Endothelial cell of umbilical vein (primary cell): ENCODE measurements at places on chromosomes 7 and 10.

- peak; percentile 33 for DNase-seq
These were observed at the start of gene SH3PXD2A for GRCh38 chr10:103855424-103855823. TSS of gene SH3PXD2A (minus strand) at chr10:103855576. CDS start at chr10:103855266, 310 bp downstream.

DNA sequence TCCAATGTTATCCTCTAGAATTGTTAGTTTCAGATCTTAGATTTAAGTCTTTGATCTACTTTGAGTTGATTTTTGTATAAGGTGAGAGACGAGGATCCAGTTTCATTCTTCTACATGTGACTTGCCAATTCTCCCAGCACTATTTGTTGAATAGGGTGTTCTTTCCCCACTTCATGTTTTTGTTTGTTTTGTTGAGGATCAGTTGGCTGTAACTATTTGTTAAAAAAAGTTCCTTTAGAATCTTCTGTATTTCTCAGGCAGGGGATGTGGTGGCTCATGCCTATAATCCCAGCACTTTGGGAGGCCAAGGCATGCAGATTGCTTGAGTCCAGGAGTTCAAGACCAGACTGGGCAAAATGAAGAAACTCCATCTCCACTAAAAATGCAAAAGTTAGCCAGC, 151.8 kb downstream of the JMJD1C start:
- DNase-seq: no peak

GRCh38 chr7:102823390-102824119, 74.8 kb downstream of the FAM185A start:
- DNase-seq: no peak

- peak; percentile 64 for DNase-seq
These were observed 2.4 kb downstream of the ADCK2 start for GRCh38 chr7:140674899-140675701.

DNA sequence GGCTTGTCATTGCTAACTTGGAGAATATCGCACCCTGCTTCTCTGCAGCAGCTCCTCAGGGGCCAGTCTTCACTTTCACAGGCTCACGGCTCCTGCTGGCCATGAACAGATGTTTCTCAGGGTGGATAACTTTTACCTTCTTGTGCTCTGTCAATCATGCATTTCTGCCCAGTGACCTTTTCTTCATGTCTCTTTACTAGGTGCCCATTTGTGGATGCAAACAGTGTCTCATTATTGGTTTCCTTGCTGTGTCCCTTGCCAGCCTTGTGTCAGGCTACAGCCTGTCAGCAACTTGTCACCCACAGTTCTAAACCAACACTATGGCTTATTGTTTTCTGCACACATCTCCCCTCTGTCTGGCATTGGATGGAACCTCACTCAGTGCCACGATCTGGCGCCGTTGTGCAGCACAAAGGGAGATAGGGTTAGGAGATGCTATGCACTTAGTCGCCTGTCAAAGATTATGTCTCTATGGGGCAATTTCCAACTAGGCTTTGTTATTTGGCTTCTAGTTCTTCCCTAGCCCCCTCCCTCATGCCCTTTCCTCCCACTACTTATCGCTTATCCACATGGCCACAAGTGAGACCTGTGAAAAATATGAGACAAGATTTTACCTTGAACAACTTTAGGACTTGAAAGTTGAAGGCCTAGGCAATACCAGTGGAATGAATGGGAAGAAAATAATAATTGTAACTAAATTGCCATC, 45.7 kb upstream of the NXPH1 start:
- no peak for DNase-seq

- DNase-seq: no peak
These were observed 13.6 kb downstream of the EIF4EBP2 start for GRCh38 chr10:70417568-70417967.

GRCh38 chr10:110919971-110920881, 822 bp downstream of the SHOC2 start:
- peak; percentile 57 for DNase-seq

DNA sequence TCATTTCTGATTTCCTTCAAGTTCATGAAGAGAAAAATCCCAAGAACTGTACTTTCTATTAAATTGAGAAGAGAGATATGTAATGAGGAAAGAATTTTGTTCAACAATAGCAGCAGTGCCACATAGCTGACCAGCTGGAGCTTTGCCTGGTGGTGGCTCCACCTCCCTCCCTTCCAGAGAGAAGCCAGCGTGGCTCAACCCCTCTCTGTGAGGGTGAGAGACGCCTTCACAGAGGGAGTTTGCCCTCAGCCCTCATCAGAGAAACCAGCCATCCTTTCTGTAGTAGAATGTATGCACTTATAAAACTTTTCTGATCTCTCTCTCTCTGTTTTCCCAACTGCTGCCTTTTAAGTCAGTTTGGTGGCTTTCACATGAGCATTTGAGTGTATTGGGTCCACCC, 20.5 kb upstream of the COL1A2 start:
- peak; percentile 92 for DNase-seq

GRCh38 chr7:20444030-20444800, 113.5 kb downstream of the ITGB8 start:
- DNase-seq: no peak

- DNase-seq: peak; percentile 99
These were observed 11.9 kb upstream of the XPNPEP1 start for GRCh38 chr10:109934958-109935793.

- DNase-seq: no peak
These were observed 99.9 kb upstream of the JAZF1 start for GRCh38 chr7:28280516-28280915.

- DNase-seq: no peak
These were observed 327.3 kb downstream of the ADARB2 start for GRCh38 chr10:1410032-1410431.

GRCh38 chr7:36906448-36906847, 182.2 kb upstream of the AOAH start:
- no peak for DNase-seq

DNA sequence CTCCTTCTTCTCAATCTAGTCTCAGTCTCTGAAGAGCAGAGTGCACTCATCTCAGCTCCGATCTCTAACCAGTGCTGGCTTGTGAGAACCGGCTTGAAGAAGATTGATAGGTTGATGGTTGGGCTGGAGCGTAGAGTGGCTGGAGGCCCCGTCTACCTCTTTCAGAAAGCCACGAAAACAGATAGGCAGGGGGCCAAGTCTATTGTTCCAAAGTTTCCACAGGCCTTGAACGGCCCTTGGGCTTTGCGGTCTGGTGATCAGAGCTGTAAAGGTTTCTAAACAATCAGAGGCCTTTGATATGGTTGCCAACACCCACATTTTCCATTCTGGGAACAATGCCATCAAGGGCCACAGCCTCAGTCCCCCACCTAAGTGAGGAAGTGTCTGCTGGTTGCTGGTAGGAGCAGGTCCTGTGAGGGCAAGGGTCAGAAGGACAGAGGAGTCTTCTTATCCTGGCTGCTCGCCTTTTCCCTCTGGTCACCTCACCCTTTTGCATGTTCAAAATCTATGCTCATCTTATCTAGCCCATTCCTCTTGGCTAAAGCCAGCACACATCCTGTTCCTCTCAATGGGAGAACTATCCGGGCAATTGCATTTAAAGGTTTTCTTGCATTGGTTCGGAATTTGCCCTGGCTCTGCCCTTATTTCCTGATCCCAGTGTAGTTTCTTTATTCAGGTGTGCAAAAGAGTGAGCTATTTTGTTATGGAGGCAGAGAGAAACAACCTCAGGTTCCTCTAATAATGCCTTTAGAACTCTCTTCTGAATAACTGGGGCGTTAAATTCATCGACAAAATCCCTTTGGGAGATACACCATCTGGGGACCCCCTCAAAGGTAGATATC, 70.3 kb upstream of the KMT2E start:
- DNase-seq: peak; percentile 100

- DNase-seq: no peak
These were observed 418.1 kb downstream of the GFRA1 start for GRCh38 chr10:115854740-115855435.

DNA sequence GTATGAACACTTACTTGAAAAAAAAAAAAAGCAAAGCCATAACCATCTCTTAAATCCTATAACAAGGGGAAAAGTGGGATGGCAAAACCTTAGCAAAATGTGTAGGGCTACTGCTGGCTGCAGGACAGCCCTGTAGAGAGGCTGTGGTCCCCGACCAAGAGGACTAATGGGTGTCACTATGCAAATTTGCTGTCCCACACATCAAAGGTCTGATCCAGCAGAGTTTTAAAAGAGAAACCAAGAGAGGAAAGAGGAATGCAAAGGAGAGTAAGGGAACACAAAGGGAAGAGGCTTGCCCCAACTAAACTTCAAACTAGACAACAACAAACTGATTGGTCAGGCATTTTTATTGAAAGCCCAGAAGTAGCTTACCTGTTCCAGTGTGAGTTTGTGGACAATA, 3.1 kb upstream of the ZNRF2 start:
- DNase-seq: no peak

- DNase-seq: no peak
These were observed 9.3 kb upstream of the IL2RA start for GRCh38 chr10:6071181-6072175.

- DNase-seq: no peak
These were observed 633.9 kb upstream of the POT1 start for GRCh38 chr7:125563557-125563956.

DNA sequence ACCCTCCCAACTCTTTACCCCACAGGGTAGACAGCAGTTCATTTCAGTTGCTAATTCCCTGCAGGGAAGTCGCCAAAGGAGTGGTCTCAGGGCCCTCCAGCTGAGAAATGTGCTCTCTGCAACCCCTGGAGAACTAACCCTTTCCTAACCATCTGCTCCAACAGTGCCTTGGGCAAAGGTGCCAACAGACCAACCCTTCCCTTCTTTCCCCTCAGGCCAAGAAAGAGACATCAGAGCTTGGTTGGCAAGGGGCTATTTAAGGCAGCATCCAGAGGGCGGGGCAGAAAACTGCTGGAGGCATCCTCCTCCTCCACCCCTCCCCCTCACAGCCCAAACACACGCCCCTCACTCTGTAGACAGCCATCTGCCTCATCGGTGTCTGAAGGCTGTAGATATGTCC, 1.7 kb downstream of the SORBS1 start:
- no peak for DNase-seq

GRCh38 chr10:119103903-119104653, at the start of gene DENND10:
TSS of gene DENND10 (plus strand) at chr10:119104113. CDS start at chr10:119104143, 30 bp downstream.
- peak; percentile 76 for DNase-seq

GRCh38 chr7:50206453-50207250, 97.9 kb upstream of the IKZF1 start:
- no peak for DNase-seq

DNA sequence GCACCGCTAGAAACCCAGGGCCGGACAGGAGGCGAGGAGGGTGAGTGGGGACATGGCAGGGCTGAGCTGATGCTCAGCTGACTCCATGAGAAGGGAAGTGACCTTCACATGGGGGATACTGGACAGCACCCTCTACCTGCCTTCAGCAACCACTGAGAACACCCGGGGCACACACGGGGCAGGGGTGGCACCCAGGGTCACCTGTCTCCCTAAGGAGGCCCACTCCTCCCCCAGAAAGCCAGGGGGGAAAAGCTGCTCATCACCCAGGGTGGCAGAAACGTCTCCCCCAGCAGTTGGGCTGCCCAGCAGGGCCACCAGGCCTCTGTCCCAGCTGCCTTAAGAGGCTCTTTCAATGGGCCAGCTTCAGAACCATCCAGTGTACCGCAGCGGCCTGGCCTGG, 159.7 kb downstream of the RNF216 start:
- DNase-seq: no peak

DNA sequence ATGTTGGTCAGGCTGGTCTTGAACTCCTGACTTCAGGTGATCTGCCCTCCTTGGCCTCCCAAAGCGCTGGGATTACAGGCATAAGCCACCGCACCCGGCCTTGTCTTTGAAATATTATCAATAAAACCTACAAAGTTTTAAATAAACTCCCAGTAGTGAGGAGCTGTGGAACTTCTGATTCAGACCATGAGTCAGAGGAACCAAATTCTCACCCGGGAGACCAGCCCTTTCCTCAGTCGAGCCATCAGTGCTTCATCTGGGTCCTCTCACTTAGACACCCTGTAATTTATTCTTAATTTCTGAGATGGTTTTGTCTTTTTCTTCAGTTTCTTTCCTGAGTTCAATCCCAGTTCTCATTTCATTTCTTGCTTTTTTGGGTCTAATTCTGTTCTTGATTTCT, 68.6 kb downstream of the DYNC2I1 start:
- peak; percentile 17 for DNase-seq

GRCh38 chr7:71303566-71303965, 171.6 kb downstream of the GALNT17 start:
- DNase-seq: no peak

GRCh38 chr10:22341190-22341925, 3.9 kb upstream of the SPAG6 start:
- DNase-seq: peak; percentile 53

GRCh38 chr7:116683786-116684185, 11.8 kb downstream of the MET start:
- DNase-seq: no peak

GRCh38 chr10:119330342-119330741, 123.0 kb downstream of the GRK5 start:
- no peak for DNase-seq

DNA sequence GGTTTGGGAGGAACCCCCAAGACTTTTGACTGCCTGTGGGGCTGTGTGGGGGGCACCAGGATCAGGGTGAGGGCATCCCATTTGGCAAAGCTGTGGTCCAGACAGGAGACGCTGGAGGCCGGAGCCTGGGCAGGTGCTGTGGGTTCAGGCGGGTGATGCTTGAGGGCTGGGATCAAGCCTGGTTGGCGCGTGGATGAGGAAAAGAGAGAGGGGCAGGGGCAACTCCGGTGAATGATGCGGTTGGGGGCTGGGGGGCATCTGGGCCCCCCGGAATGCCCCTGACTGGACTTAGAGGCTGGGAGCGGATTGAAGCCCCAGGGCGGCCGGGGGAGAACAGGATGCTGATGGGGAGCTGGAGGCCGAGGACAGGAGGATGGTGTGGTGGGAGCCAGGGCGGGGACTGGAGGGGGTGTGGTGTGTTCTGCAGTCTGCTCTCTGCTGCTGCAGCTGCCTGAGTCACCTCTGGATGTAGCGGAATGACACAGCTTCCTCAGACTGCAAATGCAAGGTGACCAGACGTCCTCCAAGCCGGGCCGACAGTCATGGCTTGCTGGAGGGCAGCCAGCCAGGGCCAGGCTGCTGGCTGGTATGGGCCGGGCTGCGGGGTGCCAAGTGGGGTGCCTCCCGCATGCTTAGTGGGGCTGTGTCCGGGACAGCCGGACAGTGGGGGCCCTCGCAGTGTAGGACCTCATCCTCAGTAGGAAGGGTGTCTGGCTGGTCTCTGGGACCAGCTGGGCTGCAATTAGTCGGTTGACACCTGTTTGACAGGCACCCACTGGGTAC, 3.2 kb downstream of the MAFK start:
- DNase-seq: peak; percentile 89

- DNase-seq: no peak
These were observed 52.9 kb downstream of the AP3M1 start for GRCh38 chr10:74097776-74098175.

DNA sequence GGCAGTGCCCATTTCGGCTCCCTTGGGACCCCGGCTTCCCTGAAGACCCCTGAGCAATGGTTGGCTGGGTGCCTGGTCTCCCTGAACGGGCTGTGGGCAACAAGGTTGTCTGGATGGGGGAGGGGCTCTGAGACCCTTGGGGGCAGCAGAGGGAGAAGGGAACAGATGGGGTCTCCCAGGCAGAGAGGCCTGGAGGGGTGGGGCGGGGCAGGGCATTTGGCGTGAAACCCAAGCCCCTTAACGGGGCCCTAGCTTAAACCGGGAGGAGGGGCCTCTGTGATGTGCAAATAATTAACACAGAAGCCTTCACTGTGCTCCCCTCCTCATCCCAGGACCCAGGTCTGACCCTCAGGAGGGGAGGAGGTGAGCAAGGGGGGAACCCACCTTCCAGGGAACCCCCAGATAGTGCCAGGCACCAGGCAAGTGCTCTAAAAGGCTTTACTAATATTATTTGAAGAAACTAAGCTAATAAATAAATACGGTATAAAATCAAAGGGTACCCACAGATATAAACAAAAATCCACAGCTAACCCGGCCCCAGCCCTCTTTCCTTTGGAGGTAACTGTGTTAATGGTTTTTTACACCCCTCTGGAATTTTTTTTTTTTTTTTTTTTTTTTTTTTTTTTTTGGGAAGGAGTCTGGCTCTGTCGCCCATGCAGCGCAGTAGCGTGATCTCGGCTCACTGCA, 170.8 kb downstream of the RNF216 start:
- DNase-seq: no peak
